Right renal pelvis (tissue), 4 donors: ENCODE measurements at places on chromosomes 7 and 10.

- no peak for DNase-seq
Observed at GRCh38 chr7:25234336-25234735, 6.0 kb upstream of the NPVF start.

DNA sequence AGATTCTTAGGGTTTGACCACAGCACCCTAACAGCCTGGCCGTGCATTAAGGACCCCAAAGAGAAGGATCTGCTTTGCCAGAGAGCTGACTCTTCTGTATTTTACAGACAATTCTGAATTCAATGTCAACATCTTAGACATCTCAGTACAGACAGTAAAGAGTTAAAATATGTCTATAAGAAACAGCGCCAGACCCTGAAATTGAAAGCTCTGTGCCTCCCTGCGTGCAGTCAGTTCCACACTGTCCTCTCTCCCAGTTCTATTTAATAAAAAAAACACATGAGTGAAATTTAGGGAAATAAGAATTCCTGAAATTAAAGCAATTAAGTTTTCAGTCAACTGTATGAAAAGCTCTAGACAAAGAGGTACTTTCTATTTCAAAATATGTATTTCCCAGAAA, 45.1 kb downstream of the MET start:
- no peak for DNase-seq

DNA sequence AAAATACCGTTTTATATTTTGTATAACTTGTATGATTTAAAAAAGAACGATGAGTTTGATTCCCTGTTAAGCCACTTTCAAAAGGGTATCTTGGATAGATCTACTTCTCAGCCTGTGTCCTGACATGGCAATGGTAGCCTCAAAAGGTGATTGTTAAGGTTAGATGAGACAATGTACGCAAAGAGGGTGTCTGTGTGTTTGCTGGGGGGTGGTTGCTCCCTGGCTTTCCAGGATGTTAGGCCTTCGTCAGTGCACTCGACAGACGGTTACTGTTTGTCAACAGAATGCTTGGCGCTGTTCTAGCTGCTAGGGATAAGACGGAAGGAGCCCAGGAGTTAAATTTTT, 90.3 kb downstream of the NEURL1 start:
- DNase-seq: no peak

- DNase-seq: no peak
Observed at GRCh38 chr7:101739775-101740398, 77.5 kb upstream of the CUX1 start.

DNA sequence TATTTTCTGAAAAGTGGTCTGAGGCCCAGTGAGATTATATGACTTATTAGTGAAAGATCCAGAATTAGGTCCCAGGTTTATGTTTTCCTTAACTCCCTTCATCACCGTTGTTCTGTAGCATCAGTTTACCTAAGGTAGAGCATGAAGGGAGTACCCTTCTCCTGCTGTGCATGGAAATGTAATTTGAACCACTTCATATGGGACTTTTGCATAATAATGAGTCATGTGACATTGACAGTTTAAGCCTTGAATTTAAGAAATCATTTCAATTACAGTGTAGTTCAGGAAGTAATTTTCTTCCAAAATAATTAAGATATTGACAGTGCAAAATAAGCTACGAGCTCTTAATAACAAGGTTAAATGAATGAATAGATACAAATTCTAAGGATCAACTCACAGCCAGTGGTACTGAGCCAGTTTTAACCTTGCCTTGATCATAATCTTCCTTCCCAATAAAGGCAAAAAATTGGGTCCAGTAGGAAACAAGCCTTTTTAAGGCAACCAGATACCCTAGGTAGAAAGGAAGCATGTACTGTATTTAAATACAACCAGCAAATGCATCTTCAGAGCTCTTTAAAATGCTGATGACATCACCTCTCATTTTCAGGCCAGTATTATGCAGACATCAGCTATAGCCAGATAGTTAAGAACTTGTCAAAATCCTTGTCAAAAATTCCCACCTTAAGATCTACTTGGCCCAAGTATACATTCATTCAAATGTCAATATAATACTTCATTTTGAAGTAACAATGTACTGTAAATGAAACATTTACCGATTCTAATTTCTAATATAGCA, 48.8 kb upstream of the DKK1 start:
- DNase-seq: no peak
